ENCODE measurements at places on chromosomes 11 and 22.

- no peak for DNase-seq
Observed at GRCh38 chr22:40651057-40651456, 14.5 kb upstream of the MRTFA start.

DNA sequence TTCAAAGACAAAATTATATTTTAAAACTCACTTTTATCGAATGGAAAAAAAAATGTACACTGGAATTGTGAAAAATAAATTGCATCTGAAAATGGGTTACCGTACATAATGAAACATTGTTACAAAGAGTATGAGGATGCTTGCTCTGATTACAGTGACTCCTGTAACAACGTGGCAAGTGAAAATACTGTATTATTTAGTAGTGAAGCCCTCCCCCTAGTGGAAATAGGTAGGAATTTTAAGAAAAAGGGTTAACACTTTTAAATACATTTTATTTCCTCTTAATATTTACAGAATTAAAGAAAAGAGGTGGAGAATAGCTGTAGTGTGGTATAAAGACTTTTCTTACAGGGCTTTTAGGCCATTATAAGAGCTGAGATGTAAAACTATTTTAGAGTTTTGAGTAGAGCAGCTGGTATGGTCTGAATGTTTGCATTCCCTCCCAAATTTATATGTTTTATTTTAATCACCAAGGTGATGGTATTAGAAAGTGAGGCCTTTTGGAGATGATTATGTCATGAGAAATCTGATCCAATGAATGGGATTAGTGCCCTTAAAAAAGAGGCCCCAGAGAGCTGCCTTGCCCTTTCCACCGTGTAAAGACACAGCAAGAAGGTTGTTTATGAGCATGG, 25.2 kb downstream of the FAM76B start:
- no peak for DNase-seq

GRCh38 chr11:134164490-134165370, 59.0 kb downstream of the NCAPD3 start:
- no peak for DNase-seq

DNA sequence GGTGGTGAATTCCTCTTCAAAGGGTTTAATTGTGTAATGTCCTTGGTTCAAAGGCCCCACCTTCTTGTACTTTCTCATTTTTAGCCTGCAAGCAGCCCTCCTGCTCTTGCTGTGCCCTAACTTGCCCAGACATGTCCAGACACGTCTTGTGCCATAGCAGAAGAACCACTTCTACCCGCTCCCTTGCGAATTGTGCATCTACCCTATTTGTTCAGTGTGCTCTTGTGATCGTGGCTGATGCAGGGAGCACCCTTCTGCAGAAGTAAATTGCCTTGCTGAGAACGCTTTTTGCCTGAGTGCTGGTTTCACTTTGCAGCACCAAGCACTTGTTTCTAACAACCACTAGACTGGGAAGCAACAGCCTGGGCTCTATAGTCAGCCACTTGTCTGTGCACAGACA, 249.4 kb downstream of the SBF2 start:
- no peak for DNase-seq

DNA sequence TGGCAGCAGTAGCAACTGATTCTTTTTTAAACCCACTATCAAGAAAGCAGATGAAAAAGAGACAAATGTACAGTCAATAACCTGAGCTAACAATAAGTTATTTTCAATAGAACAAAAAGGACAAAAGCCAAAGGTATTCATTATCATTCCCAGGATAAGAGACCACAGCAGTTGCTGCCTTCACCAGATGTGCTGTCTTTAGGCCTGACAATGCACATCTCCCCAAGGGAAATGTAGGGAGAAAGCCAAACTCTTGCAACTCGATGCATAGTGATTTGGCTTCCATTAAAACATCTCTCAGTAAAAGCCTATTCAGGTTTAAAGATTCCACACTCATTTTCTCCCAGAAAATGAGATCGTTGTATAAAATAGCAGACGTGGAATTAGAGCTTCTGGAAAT, 210.7 kb downstream of the METTL15 start:
- DNase-seq = no peak

DNA sequence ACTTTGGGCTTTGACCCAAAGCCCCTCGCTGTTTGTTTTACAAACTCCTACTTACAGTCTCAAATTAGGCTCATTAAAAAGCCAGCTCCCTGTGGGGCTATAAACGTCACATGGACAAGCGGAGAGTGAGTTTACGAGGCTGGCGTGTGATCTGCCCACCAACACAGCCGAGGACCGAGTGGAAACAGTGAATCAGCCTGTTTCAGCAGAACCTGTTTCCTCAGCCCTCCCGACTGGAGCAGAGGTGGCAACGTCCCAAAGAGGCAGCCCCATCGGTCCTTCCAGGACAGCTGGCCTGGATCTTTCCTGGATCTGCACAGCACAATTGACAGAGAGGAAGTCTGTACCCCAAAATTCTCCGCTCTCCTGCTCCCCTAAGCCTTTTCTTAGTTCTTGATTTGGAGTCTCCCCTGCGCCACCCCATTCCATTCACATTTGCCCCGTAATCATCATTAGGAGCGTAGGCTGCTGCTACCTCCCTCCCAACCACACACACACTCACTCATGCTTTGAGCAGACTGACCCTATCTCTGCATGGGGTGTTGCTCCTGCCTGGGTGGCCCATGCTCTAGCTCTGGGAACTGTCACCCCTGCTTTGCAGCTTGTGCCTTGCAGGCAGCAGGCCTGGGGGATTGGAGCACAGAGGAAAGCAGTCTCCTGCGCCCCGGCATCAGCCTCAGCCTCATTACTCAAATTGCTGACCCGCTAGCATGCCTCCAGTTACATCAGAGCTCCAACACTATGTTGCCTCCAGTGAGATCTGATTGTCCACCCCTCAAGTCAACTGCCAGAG, 117.8 kb downstream of the NAT10 start:
- DNase-seq = no peak

All from activated T-cell treated with anti-CD3 and anti-CD28 coated beads for 48 hours (primary cell).